ENCODE measurements at places on chromosomes 2 and 18.

DNA sequence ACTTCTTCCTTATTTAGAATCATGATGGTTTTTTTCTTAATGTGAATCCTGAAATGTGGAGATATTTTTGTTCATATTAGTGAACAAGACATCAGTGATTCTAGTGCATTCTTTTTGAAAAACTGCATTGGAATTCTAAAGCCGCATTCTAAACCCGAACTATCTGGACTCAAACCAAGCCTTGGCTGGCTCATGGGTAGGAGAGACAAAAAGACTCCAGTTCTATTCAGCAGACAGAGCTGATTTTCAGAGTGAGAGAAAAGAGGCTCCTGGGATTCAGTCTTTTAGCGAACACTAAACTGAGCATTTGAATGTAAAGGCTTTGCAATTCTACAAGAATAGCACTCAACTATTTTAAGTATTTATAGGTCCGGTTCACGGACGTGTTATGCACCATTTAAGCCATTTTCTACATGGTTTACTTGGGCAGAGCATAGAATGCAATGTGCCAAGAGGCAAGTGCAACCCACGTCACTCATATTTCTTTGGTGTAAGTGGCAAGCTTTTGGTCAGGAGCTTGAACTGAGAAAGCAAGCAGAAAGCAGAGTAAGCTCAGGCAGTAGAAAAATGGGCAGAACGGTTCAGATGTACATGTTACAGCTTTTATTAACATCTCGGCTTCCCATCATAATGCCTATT lies 227.3 kb upstream of the RAB12 start:
- no peak for DNase-seq

DNA sequence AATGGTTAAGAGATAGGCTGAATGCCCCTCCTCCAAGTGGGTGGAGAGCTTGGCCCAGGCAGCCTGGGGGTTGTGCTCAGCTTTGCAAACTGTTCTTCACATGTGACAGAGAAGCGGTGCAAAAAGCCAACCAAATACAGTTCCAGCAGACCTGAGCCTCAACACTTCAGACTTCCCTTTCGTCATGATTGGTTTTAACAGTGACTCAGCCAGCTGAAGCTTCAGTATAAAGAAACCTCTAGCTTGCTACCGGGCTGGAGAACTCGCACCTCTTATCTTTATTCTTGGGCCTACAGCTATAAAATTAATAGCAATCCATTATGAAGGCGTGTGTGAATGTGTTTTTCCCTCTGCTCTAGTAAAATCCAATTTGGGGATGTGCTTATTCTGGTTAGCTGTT lies 20.0 kb downstream of the SETBP1 start:
- DNase-seq = no peak

GRCh38 chr18:55477860-55478581 lies 110.0 kb downstream of the TCF4 start:
- DNase-seq = no peak

DNA sequence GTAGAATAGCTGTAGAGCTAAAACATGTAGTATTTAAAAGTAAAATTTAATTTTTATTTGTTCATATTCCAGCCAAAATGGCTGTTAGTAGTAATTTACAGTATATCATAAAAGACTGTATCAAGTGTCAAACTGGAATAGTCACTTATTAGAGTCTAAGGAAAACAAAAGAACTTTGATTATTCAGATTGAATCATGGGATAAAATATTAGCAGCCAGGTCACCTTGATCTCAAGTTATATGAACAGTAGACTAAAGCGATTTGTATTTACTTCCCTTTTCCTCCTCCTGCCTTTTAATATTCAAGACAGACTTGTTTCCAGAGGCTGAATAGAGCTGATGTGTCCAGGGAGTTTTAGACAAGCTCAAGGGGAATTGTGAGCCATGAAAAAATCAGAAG lies 54.4 kb downstream of the PMAIP1 start:
- DNase-seq = no peak

- DNase-seq = no peak
Measured at GRCh38 chr2:8380026-8380425, 301.8 kb upstream of the ID2 start.

DNA sequence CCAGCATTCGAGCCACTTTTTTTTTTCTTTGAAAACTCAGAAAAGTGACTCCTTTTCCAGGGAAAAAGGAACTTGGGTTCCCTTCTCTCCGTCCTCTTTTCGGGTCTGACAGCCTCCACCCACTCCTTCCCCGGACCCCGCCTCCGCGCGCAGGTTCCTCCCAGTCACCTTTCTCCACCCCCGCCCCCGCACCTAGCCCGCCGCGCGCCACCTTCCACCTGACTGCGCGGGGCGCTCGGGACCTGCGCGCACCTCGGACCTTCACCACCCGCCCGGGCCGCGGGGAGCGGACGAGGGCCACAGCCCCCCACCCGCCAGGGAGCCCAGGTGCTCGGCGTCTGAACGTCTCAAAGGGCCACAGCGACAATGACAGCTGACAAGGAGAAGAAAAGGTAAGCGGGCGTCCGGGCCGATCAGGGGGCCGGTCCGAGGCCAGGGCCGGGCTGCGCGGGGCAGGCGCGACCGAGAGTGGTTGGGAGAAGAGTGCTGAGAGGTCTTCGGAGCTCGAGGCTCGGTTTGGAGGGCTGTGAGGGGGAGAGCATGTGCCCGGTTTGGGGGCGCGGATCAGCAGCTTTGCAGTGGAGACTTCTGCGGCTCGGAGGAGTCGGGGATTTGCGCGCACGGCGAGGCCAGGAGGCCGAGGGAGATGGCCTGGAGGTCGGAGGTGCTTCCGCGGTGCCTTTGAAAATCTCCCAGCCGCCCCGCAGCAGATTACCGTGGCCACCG lies 502 bp downstream of the EPAS1 start:
- DNase-seq = peak; percentile 60

DNA sequence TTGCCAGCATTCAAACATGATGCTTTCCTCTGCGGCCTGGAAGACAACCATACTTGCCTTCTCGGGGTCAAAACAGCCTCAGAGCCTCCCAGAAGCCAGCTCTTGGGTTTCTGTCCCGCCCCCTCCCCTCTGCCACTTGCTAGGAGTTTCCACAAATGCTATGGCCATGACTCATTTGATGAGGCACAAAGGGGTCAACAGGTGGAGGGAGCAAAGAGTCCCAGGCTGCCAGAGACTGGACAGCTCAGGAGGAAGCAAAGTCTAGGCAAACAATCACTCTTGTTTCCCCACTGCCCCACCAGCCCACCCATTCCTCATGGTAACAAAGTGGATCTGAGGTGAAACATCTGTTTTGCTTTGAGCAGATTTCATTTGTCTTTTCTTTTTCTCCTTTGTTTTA lies 551.1 kb downstream of the TNS1 start:
- peak; percentile 16 for DNase-seq

DNA sequence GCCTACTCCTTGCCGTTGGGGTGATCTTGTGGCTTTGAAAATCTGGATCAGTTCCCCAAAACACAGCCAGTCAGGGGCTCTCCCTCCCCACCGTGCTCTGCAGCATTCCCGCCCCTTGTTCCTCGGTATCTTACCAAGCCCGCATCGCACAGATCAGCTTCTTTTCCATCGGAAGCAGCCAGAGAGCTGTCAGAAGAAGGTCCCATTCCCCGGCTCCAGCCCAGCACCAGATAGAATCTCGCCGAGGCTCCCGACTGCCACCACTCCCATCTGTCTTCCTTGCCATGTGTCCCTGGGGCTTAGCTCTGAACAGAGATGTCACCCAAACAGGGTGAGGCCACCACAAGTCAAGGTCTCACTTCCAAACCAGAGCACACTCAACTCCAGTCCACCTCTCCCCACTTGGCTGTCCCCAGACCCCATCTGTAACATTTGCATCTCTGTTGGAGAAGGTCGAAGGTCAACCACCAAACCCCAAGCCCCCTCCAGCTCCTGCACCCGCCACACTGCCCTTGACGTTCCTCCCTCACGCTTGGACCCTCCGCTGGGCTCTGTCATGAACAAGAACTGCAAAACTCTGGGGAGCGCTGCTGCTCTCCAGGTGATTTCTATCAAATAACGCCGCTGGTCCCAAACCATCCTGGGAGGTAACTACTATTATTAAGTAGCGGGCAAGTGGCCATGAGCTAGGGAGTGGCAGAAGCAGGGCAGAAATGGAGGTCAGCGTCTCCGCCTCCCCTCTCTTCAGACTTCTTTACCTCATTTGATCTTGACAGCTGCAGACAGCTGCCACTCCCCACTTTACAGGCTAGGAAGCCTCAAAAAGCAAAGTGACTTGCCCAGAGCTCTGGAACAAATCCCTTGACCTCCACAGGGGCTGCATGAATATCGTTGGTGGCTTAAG lies 70.0 kb upstream of the TAF1B start:
- no peak for DNase-seq

GRCh38 chr2:66845307-66845706 lies 410.4 kb downstream of the MEIS1 start:
- no peak for DNase-seq

DNA sequence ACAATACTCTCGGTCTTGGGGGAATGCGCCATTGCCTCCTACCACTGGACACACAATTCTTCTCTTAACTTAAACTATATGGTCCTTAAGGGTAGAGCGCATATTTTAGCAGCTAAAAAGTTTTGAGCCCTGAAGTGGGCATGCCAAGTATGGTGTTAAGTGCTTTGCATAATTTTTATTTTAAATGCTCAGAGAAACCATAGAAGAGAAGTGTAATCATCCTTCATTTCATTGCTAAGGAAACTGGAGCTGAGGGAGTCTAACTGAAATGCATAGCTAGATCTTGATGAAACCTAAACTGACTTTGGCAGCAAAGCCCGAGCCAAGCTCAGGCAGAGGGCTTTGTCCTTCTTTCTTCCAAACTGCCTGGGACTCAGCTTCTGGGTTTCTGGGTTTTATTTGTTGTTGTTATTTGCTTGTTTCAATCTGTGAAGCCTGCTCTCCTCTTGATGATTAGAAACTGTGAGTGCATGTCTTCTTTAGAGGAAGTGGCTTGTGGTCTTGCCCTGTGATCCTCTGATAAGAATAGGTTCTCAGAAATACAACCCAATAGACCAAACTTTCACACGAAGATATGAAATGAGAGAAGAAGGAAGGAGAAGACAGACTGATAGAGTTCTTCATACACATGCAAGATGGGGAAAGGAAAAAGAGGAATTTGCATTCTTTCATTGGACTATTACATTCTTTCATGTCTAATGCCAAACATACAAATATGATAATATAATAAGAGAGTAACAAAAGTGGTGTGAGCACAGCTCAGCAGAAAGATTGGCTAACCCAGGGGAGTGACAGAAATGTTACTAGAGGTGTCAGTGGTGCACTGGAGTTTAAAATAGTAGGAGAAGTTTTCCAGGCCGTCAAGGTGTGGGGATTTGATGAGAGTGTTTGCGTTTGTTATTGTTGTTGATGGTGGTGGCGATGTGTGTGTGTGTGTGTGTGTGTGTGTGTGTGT lies 7.5 kb upstream of the RNF144A start:
- no peak for DNase-seq

- no peak for DNase-seq
Measured at GRCh38 chr2:237171881-237172280, 86.2 kb downstream of the COPS8 start.

- DNase-seq = no peak
Measured at GRCh38 chr2:135951041-135951583, 34.3 kb downstream of the DARS1 start.

DNA sequence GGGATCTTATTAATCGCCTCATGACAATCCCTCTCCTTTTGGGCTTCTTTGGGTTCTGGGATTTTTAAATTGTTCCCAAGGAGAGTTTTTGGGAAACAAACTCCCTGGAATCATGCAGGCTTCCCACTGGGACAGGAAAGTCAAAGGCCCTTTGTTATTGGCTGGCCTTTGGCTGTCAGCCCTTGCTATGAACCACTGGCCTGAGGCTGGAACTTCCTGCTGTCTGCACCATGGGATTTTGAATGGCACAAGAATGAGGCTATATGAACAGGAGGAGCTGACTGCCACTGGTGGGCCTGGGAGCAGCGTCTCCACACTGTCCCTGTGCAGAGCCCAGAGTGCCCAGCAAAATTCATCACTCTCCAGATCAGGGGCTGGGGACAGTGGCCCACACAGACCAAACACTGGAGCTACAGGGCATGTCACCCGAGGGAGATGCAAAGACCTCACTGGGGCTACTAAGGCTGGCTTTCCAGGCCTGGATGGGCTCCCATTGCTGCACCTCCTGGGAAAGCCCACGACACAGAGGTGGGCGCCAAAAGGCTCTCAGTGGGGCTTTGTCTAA lies 35.7 kb downstream of the STEAP3 start:
- DNase-seq = no peak

GRCh38 chr2:175001566-175001965 lies 3.6 kb downstream of the CHN1 start:
- DNase-seq = no peak

DNA sequence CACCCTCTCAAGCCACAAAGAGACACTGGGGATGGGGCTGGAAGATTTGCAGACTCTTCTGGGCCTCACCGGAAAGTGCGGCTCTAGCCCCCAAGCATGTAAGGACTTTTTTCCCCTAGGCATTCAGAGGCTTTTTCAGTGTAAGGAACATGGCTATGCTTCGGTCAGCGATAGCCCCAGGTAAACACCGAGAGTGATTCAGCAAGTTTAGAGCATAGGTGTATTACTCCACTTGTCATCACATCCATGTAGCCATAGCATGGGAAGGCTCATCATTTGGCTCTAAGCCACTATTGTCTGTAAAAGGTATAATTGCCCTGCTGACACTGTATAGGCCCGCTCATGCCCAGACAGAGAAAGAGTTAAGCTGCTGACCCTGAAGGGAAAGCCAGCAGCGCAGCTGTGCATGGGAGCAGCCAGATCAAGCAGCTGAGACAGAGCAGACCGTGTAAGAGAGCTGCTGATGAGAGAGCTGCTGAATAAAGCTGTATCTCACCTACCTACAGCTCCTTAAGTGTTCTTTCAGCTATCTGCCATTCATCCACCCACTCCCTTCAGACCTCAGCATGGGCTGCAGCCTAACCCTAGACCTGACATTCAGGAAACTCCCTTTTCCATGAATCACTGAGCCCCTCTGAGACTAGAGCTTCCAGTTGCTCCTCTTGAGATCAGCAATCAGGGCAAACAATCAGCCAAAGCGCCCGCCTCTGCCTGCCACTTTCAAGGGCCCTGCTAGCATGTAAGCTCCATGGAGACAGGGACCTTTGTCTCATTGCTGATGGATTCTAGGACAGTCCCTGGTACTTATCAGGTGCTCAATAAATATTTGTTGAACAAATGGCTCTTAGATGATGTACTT lies 25.5 kb downstream of the LGALSL start:
- peak; percentile 16 for DNase-seq

GRCh38 chr2:85768713-85769112 lies 14.9 kb downstream of the ATOH8 start:
- no peak for DNase-seq

DNA sequence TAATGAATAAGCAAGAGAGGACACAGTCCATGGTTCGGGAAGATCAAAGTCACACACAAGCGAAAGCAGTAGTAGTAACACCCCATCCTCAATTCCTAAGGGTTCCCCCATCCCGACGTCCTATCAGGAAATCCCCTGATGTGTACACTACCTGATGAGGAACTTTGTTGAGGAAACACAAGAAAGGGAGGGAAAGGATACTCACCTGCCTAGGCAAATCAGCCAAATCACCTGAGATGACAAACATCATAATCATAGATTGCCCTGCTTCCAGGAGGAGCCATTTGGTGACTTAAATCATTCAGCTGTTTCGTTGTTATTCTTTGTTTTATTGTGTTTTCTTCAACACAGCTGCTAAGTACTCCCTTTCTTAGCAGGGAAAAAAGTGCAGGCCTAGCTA lies 55.5 kb upstream of the SPOPL start:
- no peak for DNase-seq

Data from activated naive CD8-positive, alpha-beta T cell treated with anti-CD3 and anti-CD28 coated beads, Interleukin-2, amount 50 U/mL, for 24 hours (primary cell).